Calu3 (cell line): ENCODE measurements at places on chromosomes 16 and 17.
A peak's percentile ranks its signal among the peaks of the same experiment; 100 is the strongest.

DNA sequence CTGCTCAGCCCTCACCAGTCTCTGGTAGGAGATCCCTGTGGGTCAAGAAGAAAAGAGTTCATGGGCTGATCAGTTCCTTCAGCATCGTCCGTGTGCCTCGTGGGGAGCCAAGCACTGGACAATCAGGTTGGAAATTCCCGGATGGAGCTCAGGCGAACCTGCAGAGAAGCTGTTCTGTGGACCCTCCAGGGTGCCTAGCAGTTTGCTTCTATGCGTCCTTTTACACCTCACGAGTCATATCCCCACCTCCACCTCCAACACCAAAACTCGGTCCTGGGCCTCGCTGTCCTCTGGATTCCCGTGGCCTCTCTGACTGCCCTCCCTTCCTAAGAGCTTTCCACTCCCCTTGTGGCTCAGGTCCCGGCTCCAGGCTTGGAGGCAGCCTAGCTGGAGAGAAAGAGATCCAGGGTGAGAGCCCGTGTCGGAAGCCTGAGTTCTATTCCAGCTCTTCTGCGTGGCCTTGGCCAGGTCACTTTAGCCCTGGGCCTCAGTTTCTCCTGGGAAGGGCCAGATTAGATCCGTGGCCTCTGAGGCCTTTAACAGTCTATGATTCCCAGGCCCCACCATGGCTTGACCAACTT, 26.2 kb upstream of the PIK3R6 start:
- peaks cover 57% of the 10 kb centered on the region for H3K27me3 ChIP-seq
- H3K4me3 ChIP-seq: no peak overlapping the region
- no peaks in the 10 kb centered on the region for H3K36me3 ChIP-seq
- no peak overlapping the region for H3K27ac ChIP-seq
- no peak for DNase-seq

DNA sequence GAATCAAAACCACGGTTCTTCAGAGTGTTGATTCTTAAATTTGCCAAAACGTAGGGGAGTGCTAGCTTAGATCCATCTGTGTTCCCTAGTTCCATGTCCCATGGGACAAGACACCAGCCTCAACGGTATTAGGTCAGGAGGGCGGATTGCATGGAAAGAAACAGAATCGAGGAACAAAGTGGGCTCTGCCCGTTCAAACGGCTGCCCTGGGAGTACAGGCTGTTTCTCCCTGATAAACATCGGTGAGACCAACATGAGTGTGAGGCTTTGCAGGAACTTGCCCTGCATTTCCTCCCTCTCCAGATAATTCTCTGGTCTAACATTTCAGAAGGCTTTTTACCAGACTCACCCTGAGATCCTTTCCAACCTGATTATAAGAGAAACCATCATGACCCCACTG, 82.2 kb downstream of the MRM3 start:
- no peaks in the 10 kb centered on the region for H3K4me1 ChIP-seq
- no peak for DNase-seq
- no peak overlapping the region for H3K4me3 ChIP-seq
- peaks cover 4% of the 10 kb centered on the region for H3K36me3 ChIP-seq

DNA sequence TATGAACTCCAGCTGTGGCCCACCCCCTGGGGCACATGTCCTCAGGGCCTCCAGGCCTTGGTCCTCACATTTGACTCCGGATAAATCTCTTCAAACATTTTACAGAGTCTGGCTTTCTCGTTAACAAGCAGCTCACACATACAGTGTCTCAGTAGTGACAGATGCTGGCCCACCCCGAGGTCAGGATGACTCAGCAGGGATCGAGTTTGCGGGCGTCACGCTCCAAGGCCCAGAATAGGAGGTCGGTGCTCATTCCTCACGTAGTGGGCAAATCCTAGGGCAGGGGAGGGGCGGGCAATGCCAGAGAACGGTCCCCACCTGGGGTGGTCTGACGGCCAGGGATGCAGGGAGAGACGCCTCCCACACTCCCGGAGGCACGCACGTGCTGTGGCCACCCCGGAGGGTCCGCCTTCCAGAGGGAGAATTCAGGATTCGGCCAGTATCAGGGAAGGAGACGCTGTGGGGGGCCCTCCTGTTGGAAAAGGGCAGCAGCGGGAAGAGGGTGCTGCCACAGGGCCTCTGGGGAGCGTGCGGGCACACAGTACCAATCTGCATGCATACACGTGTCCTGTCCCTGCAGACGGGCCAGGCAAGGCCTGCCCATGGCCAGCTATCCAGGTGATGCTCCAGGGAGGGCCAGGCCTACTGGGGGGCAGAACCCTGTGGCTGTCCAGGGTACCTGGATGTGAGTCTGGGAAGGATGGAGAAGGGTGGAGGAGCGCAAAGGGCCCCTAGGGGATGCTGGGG, 8.6 kb downstream of the SLC7A5 start:
- H3K36me3 ChIP-seq: peaks cover 98% of the 10 kb centered on the region
- peaks cover 76% of the 10 kb centered on the region for H3K4me1 ChIP-seq
- H3K27me3 ChIP-seq: no peaks in the 10 kb centered on the region
- H3K27ac ChIP-seq: peak overlapping the region; percentile 76
- peak overlapping the region; percentile 54 for H3K4me3 ChIP-seq

DNA sequence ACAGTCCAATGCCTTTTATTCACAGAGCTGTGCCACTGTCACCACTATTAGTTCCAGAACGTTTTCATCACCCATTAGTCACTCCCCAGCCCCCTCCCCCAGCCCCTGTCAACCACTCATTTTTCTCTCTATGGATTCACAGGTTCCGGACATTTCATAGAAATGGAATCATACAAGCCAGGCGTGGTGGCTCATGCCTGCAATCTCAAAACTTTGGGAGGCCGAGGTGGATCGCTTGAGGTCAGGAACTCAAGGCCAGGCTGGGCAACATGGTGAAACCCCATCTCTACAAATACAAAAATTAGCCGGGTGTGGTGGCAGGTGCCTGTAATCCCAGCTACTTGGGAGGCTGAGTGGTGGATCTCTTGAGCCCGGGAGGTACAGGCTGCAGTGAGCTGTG, 759 bp upstream of the PAM16 start:
- peaks cover 36% of the 10 kb centered on the region for H3K36me3 ChIP-seq
- peak overlapping the region; percentile 89 for H3K27ac ChIP-seq
- no peak for DNase-seq
- peak overlapping the region; percentile 90 for H3K4me3 ChIP-seq
- H3K4me1 ChIP-seq: peaks cover 17% of the 10 kb centered on the region
